ENCODE measurements at places on chromosomes 1 and 21. TPM values are rescaled to one million over a fixed set of nuclear protein-coding genes. Genes with fewer than 3 reads are reported as not detected.
A peak's percentile ranks its signal among the peaks of the same experiment; 100 is the strongest.

- peak; percentile 57 for DNase-seq
These were observed 39.8 kb downstream of the HTR6 start for GRCh38 chr1:19704247-19705113.

DNA sequence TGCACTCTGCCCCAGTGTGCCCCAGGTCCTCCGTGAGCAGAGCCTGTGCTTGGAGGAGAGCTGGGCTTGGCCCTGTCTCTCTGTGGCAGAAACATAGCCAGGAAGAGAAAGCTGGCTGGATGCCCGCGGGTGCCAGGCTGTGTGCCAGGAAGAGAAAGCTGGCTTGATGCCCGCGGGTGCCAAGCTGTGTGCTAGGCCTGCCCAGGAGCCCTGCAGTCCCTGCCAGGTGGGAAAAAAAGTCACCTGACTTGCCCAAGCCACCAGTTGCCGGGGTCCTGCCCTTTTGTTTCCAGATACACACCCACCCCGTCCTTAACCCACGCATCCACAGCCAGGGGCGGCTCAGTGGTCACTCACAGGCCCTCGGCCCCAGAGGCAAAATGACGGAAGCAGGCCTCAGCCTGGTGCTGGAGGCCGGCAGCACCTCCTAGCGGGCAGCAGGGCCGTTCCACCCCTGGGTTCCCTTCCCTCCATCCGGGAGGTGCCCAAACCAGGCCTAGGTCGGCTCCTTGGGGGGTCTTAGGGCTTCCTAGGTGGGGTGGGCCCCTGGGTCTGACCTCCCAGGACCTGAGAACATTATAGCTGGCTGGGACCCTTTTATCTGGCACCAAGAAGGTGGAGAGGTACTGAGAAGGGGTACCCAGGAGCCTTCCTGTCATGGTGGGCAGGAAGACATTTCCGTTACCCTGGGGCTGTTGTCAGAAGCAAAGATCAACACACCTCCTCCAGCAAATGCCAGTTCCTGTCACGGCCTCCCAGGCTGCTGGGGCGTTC lies 9.1 kb downstream of the ITGB2 start:
- DNase-seq, result no peak

DNA sequence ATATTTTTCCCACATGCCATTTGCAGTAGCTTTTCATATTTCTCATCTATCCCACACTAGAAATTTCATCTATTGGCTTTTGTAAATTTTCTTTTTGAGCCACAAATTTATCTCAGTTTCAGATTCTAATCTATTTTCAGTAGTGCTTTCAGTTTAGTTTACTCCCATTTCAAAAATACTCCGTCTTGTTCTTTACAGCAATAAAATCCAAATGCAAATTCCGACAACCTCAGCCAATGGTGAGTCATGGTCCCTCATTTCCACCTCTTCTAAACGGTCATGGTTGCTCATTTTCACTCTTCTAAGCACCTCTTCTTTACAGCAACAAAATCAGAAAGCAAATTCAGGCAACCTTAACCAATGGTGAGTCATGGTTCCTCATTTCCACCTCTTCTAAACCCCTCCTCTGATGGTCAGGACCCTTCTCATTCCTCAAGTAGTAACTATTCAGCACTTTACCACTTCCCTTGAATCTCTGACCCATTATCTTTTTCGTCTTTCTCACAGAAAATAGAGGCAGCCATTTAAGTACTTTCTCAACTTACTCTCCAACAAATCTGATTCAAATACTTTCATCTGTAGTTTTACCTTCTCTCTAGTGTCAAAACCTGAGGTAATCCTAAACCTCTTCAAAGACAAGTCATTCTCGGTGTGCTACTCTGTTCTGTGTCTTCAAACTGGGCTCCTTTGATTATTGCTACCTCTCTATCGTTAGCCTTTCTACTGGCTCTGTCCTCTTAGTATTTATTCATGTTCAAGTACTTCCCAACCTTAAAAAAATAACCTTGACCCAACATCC lies 34.4 kb downstream of the C21orf91 start:
- DNase-seq, result no peak

DNA sequence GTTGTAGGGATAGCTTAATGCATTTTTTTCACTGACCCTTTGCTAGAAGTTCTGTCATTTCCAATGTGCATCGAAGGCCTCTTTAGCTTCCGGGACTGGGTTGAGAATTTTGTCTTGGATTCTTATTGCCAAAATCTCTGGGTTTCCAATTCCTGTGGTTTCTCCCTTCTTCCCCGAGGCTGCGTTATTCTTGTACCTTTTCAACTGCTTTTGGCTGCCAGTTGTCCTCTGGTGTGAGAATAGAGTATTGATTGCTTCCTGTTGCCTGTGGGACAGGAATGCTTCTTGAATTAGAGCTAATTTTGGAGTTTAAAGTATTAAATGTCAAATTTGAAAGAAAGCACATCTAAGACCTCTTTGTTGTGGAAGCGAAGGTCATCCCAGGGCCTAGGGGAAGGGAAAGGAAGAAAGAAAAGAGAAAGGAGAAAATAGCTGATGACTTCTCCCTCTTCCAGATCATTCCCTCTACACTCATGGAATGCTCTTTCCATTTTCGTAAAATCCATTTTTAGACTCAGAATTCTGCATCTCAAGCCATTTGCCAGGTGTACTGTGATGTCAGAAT lies 21.1 kb downstream of the HUNK start:
- DNase-seq, result no peak

DNA sequence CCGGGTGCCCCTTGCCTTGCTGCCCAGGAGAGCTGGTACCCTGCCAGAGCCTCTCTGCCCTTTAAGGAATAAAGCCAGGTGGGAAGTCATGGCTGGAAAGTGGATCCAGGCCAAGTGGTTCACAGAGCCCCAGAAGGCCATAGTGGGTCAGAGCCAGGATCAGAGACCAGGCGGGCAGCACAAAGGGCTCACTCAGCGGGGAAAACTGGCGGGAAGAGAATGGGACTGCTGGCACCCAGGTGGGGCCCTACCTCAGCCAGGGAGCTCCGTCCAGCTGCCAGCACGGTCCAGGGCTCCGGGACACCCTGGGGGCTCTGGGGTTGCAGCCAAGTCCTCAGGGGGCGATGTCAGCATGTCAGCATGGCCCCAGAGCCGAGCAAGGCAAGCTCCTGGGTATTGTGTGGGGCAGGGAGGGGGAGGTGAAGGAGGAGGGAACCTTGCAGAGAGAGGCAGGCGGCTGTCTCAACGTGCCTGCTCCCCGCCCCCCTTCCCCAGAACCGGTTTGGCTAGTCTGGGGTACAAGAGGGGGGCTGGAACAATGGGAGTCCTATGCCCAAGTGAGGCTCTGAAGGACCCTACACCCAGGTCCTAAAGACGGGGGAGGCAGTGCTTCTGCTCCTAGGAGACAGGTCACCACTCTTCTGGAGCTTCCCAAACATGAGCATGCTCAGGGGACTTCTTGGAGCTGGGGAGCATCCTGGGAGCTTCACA lies at the start of gene ARHGEF19:
Gene ARHGEF19 (minus strand): TSS at position 402 of the 711 bp plus-strand sequence. CDS start 3,598 bp downstream, outside the sequence.
- DNase-seq, result no peak

DNA sequence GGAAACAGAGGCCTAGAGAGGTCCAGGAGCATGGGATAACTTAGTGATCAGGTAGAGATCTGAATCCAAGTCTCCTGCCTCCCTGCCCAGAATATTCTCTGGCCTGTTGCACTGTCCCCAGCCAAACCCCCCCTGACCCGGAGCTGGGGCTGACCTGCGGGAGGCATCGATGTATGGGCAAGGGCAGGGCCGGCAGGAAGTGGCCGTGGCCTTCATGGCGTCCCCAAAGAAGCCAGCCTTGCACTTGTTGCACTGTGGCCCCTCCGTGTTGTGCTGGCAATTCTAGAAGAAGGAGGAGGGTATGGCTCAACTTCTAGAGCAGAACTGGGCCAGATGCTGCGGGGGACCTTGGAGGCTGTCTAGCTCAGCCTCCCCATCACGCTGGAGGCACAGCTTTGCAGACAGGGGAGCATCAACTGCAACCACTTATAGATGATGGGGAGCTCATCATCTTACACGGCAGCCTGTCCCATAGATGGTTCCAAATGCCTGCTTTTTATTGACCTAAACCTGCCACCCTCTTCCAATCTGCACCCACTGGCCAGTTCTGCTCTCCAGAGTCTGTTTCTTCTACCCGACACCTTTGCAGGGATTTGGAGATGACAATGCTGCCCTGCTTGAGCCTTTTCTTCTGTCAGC lies 58.2 kb downstream of the HSPG2 start:
- DNase-seq, result no peak

- no peak for DNase-seq
These were observed 32.0 kb upstream of the B3GALT5 start for GRCh38 chr21:39580744-39581143.

- no peak for DNase-seq
These were observed 96.3 kb upstream of the ACTL8 start for GRCh38 chr1:17658837-17659236.

DNA sequence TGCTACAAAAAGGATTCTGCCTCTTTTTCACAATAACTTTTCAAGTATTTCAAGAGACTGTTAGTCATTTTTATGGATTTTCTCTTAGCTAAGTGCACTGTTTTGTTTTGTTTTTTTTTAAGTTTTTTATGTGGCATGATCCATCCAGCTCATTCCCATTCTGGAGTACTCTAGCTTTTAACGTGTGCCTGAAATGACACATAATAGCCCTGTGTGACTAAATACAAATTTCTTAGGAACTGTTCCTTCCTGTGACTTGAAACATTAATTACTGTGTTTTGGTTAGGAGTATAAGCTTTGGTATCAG lies 143.9 kb downstream of the HS2ST1 start:
- DNase-seq, result no peak

- DNase-seq, result no peak
These were observed 678.5 kb downstream of the USP25 start for GRCh38 chr21:16408280-16408679.

DNA sequence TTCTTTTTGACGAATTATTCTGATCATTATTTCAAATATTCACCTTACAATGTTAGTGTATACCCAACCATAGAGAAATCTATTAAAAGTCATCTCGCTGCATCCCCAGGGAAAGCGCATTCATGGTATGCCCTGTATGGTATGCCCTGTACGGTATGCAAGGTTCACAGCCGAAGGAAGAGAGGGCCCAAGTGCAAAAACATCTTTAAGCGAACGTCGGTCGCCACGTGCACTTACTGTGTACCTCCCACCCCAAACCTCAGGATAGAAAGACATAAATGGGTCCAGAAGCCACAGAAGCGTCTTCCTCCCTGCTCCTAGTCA lies 14.4 kb downstream of the HLX start:
- no peak for DNase-seq

DNA sequence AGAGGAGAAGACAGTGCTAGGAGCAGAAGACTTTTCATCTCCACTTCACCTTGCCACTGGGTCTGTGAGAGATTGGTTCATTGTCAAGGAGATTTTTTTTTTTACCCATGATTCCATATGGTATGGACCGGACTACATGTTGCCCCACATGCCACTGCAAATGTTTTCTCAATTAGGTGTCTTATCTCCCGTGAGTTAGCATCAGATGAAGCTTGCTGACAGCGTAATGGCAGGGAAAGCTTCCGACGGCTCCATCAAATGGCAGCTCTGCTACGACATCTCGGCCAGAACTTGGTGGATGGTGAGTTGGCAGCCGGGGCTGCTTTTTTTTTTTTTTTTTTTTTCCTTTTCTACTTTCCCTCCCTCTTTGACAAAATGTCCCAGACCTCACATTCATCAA lies 217.2 kb upstream of the NFIA start:
- no peak for DNase-seq

- no peak for DNase-seq
These were observed 76.4 kb downstream of the UBE4B start for GRCh38 chr1:10108948-10109708.

GRCh38 chr1:941015-941587 lies 17.4 kb downstream of the SAMD11 start:
- no peak for DNase-seq

DNA sequence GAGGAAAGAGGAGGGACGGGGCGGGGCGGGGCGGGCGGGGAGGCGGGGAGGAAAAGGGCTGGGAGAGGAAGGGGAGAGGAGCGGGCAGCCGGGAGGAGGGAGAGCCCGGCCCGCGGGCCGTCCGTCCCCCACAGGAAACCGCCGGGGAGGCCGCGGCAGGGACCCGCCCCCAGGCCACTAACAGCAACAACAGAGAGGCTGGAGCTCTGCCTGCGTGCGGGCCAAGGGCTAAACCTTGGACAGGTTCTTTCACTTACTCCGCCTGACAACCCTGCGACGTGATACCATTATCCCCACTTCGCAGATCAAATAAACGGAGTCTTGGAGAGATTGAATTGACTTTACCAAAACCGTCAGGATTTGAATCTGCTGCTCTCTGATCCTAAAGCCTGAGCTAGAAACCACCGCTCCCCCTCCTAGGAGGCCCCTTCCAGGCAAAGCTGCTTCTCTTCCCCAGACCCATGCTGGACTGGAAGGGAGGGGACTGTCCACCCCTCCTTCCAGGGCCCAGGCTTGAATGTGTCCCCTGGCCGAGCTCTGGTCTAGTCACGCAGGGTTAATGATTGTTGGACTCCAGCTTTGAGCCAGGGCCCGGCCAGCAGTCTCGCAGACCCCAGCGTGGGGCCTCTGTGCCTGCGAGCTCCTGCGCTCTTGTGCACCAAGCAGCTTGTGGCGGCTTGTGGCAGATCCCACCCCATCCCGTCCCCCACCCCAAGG lies at the start of gene EVA1B:
Gene EVA1B (minus strand): TSS at position 10 of the 717 bp plus-strand sequence. CDS start 608 bp downstream, outside the sequence.
- peak; percentile 92 for DNase-seq

GRCh38 chr1:242886137-242886536 lies 361.6 kb upstream of the PLD5 start:
- DNase-seq, result no peak

DNA sequence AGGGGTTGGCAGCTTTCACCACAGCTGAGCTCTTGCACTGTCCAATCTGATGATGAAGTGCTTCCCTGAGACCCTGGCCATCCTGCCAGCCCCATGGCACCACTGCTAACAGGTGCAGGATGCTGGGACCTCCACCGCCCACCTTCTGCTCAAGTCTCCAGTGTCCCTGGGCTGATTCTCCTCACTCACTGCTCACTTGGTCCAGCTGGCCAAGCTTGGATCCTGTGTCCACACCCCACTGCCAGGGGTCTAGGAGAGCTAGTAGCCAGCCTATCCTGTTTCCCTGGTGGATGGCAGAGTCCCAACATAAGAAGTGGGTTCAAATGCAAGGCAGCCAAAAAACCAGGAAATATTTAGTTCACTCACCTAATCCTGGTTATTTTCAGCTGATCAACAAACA lies 217.2 kb upstream of the IRF2BP2 start:
- no peak for DNase-seq

DNA sequence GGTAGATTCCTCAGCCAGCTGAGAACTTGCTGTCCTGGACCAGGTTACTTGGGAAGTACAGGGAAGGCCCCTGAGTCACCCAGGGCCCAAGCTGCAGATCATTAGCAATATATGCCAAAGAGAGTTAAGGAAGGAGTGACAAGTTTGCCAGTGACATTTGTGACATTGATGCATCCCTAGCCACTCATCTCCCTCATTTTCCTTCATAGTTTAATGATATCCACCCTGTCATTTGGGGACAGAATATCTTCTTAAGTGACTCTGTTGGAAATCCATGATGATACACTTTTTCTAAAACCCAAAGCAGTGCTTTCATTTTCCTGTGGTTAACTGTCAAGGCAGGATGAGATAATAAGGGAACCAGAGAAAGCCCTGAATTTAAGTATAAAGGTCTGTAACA lies 3.2 kb downstream of the TNN start:
- DNase-seq, result no peak

GRCh38 chr1:41882486-41882885 lies 36.2 kb downstream of the HIVEP3 start:
- DNase-seq, result no peak

Gene ARHGEF19
- 22.2 TPM for polyA plus RNA-seq

Gene ADGRB2
- 17.9 TPM for polyA plus RNA-seq

Gene ACKR1
- 0.60 TPM for polyA plus RNA-seq

Gene PLEKHN1
- 0.20 TPM for polyA plus RNA-seq

Gene HAO2
- 93.8 TPM for polyA plus RNA-seq

Gene F5
- polyA plus RNA-seq, result 4.2 TPM

Gene TP73
- 0.73 TPM for polyA plus RNA-seq

Gene CFAP45
- 3.0 TPM for polyA plus RNA-seq

Gene PDZK1
- 234 TPM for polyA plus RNA-seq

Gene LRRC38
- not detected for polyA plus RNA-seq

Gene FAM72B
- polyA plus RNA-seq, result 3.9 TPM

Gene ZNF648
- polyA plus RNA-seq, result 0.37 TPM

Gene SMCP
- not detected for polyA plus RNA-seq
